ENCODE measurements at places on chromosomes 11 and 22. TPM values are rescaled to one million over a fixed set of nuclear protein-coding genes. Genes with fewer than 3 reads are reported as not detected.

ANO1 gene
- total RNA-seq, result 3.8 TPM

CHRDL2 gene
- not detected for total RNA-seq

TMPRSS5 gene
- total RNA-seq, result 0.07 TPM

CNIH2 gene
- 0.86 TPM for total RNA-seq

MEI1 gene
- 0.26 TPM for total RNA-seq

KRTAP5-8 gene
- total RNA-seq, result not detected

HTR3A gene
- not detected for total RNA-seq

PKP3 gene
- total RNA-seq, result 0.56 TPM

RIMBP3C gene
- total RNA-seq, result not detected

RFPL3 gene
- not detected for total RNA-seq

SYTL2 gene
- total RNA-seq, result 28.9 TPM

TLCD5 gene
- 8.6 TPM for total RNA-seq

CHRNA10 gene
- total RNA-seq, result 1.1 TPM

SMC1B gene
- not detected for total RNA-seq

MUC6 gene
- total RNA-seq, result not detected

ANKK1 gene
- not detected for total RNA-seq

RASSF7 gene
- total RNA-seq, result 13.4 TPM

MRGPRE gene
- total RNA-seq, result 0.20 TPM

SYT8 gene
- 0.07 TPM for total RNA-seq

C22orf42 gene
- total RNA-seq, result not detected

PLAAT3 gene
- total RNA-seq, result 30.2 TPM

UPK3A gene
- total RNA-seq, result not detected

OR1S1 gene
- total RNA-seq, result not detected

TSGA10IP gene
- not detected for total RNA-seq

FIBIN gene
- total RNA-seq, result 28.8 TPM

RPL3 gene
- total RNA-seq, result 2,172 TPM

TENM4 gene
- total RNA-seq, result 42.4 TPM

RPL27A gene
- 563 TPM for total RNA-seq

GSTT2 gene
- not detected for total RNA-seq

PC gene
- 27.0 TPM for total RNA-seq

MAPK11 gene
- 2.9 TPM for total RNA-seq

TUBA8 gene
- total RNA-seq, result 0.72 TPM
